ENCODE measurements at places on chromosomes 4 and X. TPM values are rescaled to one million over a fixed set of nuclear protein-coding genes. Genes with fewer than 3 reads are reported as not detected.

GRCh38 chr4:25637581-25638220 is 17.9 kb upstream of the SLC34A2 start:
- no peaks in the 10 kb centered on the region for H3K36me3 ChIP-seq
- H3K27me3 ChIP-seq, result peaks cover 9% of the 10 kb centered on the region
- no peak overlapping the region for H3K4me3 ChIP-seq
- no peaks in the 10 kb centered on the region for H3K4me1 ChIP-seq
- DNase-seq, result no peak

- H3K27ac ChIP-seq, result no peak overlapping the region
- H3K4me3 ChIP-seq, result no peak overlapping the region
- DNase-seq, result no peak
Observed at GRCh38 chr4:95508421-95508820, 40.4 kb downstream of the UNC5C start.

C4orf51 gene
- not detected for total RNA-seq

GRCh38 chrX:153763298-153763932 is 634 bp upstream of the PLXNB3 start:
- H3K27ac ChIP-seq, result no peak overlapping the region
- H3K4me1 ChIP-seq, result peaks cover 2% of the 10 kb centered on the region
- H3K36me3 ChIP-seq, result no peaks in the 10 kb centered on the region
- DNase-seq, result no peak
- peaks cover 3% of the 10 kb centered on the region for H3K27me3 ChIP-seq
- H3K4me3 ChIP-seq, result no peak overlapping the region
